Stimulated activated CD8-positive, alpha-beta memory T cell treated with anti-CD3 and anti-CD28 coated beads, Interleukin-7, amount 100 ng/mL, for 48 hours (primary cell): ENCODE measurements at places on chromosomes 3 and 15.

DNA sequence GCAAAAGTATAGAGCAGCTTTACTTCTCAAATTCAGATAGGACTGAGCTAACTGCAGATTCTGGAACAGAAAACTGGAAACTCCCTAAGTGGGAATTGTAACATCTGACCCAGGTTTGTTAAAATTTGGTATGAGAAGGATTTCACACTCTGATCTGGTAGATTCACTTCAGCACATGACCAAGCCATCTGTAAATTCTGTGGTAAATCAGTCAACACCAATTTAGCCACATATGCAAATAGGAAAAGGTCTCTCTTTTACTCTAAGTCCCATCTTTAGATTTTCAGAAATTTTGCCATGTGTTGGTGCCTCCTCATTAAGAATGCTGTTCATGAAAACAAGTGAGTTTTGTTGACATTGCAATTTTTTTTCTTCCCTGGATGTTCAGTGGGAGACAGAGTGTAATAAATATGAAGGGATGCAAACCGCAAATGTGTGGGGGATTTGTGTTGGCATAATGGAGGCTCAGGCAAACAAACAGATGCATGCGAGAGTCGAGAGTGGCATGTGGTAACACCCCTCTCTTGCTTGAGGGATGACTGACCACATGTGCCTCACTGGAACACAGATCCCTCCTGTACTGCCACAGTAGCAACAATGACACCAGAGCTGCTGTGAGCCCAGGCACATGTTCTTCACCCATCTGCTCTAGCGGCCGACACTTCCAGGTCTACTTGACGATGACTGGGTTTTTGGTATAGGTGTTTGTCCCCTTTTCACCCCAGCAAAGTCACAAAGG, 146.6 kb downstream of the FEZF2 start:
- DNase-seq: no peak

DNA sequence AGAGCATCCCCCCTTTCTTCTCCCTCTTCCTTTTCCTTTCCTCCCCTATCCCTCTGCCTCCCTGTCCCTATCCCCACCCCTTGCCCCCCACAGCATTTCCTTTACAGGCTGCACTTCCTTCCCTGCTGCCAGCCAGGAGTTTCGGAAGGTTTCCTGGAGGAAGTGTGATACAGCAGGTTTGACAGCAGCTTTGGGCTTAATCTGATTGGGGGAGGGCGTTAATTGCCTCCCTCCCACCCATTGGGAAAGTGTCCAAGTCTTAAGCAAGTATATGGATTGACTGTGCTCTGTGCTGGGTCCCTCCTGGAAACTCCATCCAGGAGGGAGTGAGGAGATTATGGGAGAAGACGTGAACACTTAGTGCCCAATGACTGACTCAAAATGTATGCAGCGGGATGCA, 1.8 kb downstream of the SCAMP5 start:
- no peak for DNase-seq

- DNase-seq: no peak
Measured at GRCh38 chr3:45608296-45608695, 13.7 kb downstream of the LIMD1 start.

DNA sequence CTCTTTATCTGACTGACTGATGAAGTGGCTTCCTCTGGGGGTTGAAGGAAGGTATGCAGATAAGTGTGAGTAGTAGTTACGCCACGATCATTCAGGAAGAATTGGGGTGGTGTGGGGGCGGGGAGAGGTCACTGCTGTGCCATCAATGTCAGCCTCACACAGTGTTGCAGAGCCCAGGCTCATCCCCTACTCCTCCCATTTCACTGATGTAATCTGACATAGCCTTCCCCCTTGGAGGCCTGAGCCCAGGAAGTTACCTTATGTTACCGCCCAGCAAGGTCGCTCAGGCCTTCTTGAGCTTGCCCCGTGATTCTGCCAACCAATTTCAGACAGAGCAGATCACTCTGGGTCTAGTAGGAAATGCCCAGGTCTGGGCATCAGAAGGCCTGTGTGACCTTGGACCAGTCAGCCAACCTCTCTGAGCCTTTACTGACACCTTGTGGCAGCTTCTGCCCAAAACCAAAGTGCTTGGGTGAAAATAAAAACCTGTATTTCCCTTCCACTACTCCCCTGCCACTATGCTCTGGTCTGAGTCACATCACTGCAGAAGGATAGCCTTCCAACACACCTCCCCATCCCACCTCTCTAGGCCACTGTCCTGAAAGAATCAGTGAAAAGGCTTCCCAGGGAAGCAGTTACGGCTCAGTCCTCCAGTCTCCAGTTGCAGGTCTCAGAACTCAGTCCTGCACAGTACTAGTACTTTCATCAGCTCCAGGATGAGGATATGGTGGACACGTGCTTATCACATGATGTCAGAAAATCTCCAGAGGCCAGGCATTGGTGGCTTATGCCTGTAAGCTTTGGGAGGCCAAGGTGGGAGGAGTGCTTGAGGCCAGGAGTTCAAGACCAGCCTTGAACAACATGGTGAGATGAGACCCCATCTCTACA, 28.1 kb upstream of the INSYN1 start:
- DNase-seq: no peak

GRCh38 chr15:85408270-85408746, 27.9 kb downstream of the AKAP13 start:
- DNase-seq: no peak

DNA sequence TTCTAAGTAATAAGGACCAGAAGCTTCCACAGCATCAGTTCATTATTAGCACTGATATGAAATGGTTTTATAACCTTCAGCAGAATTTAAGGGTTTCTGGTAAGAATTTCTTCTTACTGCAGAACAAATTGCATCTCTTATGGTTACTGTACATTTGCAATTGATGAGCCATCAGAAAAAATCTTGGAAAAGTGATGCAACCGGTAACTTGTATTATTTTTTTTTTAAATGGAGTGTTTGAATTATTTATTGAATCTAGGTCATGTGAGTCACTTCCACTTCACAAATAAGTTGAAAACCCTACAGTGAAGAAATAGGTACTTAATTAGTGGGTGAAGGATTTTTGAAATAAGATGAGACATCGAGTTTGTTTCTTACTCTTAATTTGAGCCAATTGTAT, 786.0 kb downstream of the TUSC7 start:
- no peak for DNase-seq

DNA sequence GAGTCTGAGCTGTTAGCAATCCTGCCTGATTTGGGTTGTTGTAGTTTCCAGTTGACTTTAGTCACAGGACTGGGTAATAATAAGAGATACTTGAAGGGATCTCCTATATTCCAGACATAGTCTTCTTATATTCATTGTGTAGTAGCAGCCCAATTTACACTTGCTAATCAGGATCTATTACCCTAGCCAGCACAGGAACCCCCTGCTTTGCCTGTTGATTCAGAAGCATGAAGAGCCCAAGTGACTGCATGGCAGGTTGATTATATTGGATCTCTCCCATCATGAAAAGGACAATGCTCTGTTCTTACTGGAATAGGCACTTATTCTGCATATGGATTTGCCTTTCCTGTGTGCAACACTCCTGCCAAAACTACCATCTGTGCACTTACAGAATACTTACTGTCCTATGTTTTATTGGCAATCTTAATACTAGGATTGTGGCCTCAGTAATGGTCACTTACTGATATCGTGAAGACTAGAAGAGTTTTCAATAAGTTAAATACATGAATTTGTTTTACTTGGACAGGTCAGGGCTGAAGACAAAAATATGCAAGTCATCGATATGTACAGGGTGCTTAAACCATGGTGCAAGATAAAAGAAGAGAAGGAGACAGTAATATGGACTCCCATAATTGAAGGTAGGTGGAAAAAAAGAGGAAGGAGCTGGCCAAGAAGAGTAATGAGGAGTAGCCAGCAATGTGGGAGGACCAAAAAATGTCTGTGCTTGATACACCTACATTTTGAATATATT, 304.1 kb downstream of the MCTP2 start:
- no peak for DNase-seq

DNA sequence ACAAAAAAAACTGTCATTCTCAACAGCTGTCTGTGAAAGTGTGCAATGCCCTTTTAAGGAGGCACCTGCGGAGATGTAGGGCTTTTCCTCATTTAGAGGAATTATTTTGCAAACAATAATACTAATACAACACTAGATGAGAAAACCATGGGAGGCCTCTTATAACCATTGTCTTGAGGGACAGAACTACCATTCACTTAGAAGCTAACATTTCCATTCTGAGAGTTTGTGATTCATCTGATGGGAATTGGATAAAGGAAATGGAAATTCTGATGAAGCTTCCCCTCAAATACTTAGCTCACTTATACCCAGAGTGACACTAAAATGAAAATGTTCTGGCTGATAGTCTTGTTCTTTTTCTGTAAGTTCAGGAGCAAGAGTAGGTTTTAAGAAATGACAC, 147.7 kb downstream of the CADPS start:
- no peak for DNase-seq

DNA sequence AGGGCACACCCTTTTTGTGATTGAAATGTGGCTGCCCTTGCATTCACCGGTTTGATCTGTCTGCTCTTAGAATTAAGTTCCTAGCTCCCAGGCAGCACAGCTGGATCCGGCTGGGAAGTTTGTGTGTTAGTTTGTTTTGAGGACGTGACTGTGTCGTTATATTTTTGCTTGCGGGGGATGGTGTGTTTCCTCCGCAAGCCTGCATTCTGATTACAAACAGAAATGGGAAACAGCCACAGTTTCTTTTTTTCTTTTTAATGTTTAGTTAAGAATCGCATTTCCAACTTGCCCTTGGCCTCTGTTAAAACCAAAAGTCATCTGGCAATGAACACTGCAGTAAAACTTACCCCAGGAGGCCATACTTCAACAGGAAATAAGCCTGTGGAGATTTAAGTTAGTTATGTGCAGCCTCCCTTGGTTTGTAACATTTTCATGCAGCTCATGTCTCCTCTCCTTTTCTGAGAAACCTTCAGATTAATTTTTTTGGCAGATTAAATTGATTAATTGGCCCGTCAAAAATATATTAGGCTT, 888 bp downstream of the TMOD3 start:
- no peak for DNase-seq

GRCh38 chr3:63949005-63949404, 36.8 kb upstream of the SCAANT1 start:
- no peak for DNase-seq

DNA sequence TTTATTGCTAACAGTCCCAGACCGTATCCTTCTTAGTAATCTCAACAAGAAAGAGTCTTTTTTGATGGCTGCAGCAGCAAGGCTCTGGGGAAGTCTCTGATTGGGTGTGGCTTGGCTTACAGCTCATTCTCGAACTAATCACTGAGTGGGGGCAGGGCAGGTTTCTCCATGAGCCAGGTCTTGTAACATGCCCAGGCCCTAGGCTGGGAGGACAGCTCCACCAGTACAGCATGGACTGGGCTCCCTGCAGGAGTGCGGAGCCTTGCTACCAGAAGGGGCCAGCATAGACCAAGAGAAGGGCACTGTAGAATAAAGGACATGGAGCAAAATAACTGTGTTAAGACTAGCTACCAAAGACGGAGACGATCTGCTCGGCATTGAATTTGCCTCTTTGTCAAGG, 7.2 kb downstream of the CD276 start:
- DNase-seq: no peak
